ENCODE measurements at places on chromosomes 2 and 18.

DNA sequence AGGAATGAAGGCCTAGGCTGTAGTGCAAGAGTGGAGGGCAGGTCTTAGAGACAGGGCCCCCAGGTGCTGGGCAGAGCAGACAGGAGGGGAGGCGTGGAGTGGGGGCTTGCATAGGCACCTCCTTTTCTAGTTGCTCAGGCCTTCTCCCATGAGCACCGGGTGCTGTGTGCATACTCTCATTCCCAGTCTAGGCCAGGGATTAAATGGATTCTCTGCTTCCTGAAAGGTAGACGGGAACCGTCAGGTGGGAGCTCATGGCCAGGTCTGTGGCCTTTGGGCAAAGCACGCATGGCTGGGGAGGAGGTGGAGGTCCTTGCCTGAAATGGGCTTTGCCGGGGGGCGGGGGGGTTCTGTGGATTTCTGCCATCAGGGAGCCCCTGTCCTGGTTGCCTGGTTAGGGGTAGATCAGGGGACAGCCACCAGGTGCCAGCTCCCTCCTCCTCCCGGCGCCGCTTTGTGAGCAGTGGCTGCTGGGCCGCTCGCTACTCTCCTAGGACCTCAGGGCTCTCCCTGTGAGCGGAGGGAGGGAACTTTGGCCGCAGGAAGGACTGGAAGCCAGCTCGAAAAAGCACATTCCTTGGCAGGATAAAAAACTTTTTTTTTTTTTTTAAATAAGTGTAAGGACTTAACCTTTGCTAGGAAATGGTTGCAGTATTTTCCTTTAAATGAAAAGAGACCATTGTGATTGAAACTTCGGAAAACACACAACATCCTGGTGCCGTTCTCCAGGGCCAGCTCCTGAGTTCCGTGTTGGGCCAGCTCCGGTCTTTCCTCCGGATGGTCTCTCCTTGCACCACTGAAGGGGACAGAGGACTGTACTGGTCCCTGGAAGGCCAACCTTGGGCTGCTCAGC is 82.8 kb upstream of the HAAO start:
- DNase-seq, result no peak

GRCh38 chr2:206721256-206721920 is 3.2 kb upstream of the DYTN start:
- no peak for DNase-seq

DNA sequence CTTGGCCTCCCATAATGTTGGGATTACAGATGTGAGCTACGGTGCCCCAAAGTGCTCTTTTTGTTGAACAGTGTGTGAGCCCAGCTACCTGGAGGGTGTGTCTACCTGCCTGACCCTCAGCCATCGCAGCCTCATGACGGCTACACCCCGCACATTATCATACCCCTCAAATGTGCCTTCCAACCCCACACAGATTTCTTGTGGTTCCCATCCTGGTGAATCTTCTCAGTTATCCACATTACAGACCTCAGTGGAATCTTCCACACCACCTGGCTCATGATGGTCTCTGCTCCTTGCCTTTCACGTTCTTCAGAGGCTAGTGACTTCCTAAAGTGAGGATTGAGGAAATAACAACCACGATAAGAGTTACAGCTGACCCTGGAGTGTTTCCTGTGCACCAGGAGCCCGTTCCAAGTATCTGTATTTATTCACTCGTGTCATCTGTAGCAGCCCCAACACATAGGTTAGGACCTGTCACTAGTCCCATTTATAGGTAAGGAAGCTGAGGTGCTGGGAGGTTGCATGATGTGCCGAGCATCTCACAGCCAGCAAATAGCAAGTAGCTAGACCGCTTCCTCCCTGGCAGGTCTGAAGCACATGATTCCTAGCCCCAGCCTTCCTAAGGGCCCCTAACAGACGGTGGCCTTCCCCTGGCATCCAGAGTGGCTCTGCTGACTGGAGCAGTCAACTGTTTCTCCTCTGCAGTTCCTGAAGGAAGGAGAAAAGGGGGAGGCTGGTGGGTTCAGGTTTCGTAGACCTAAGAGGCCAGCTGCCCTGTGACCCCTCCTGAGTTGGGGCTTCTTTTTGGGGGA is 47.3 kb downstream of the TCF7L1 start:
- no peak for DNase-seq

DNA sequence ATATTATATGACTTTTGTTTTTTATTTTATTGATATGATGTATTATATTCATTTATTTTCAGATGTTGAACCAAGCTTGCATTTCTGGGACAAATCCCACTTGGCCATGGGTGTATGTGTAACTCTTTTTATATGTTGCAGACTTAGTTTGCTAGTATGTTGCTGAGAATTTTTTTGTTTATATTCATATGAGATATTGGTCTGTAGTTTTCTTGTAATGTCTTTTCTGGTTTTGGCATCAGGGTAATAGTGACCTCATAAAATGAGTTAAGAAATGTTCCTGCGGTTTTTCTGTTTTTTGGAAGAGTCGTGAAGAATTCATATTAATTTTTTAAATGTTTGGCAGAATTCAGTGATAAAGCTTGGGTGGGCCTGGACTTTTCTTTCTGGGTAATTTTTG is 88.7 kb downstream of the ASB1 start:
- DNase-seq, result no peak

GRCh38 chr2:167787021-167787420 is 460.4 kb downstream of the STK39 start:
- no peak for DNase-seq
